IMR-90 (cell line): ENCODE measurements at places on chromosomes 6 and 20. TPM values are rescaled to one million over a fixed set of nuclear protein-coding genes. Genes with fewer than 3 reads are reported as not detected.

RSPO3 gene
- not detected in 2 replicates for polyA plus RNA-seq

MDC1 gene
- 12.1 and 12.4 TPM in 2 replicates for polyA plus RNA-seq

PPP1R3G gene
- polyA plus RNA-seq = 0.09 and 0.10 TPM in 2 replicates

CDH26 gene
- not detected in 2 replicates for polyA plus RNA-seq

HSPA12B gene
- not detected in 2 replicates for polyA plus RNA-seq

JPH2 gene
- polyA plus RNA-seq = 0.44 TPM in 2 replicates

TRAPPC3L gene
- polyA plus RNA-seq = 0.03 TPM in 1 of 2 replicates, not detected in the other

WFDC12 gene
- polyA plus RNA-seq = not detected in 2 replicates

ZNF391 gene
- polyA plus RNA-seq = 0.20 and 0.22 TPM in 2 replicates

SLC22A1 gene
- 0.09 and 0.10 TPM in 2 replicates for polyA plus RNA-seq

SLC35A1 gene
- 10.0 and 12.4 TPM in 2 replicates for polyA plus RNA-seq

LBP gene
- polyA plus RNA-seq = not detected in 2 replicates

TCP11 gene
- polyA plus RNA-seq = 0.30 and 0.34 TPM in 2 replicates

ZSCAN31 gene
- polyA plus RNA-seq = 1.2 and 1.4 TPM in 2 replicates

- DNase-seq = no peak
These were observed 62.1 kb upstream of the RBM24 start for GRCh38 chr6:17219098-17219497.

DNA sequence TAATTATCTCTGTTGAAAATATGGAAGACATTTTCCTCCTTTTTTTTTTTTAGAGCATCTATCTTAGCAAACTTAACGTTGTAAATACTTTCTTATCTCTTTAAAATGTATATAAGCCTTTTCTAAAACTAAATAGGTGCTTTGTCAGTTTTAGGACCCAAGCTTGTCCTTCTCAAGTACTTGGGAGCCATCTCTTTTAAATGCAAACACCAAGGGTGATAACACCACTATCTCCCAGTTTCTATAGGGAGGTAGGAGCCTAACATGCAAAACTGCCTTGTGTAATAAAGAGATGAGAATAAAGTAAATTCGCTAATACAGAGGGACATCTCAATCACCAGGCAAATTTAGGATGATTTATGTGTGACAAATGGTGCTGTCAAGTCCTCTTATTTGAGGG, 157.0 kb upstream of the FAM83B start:
- DNase-seq = no peak

DNA sequence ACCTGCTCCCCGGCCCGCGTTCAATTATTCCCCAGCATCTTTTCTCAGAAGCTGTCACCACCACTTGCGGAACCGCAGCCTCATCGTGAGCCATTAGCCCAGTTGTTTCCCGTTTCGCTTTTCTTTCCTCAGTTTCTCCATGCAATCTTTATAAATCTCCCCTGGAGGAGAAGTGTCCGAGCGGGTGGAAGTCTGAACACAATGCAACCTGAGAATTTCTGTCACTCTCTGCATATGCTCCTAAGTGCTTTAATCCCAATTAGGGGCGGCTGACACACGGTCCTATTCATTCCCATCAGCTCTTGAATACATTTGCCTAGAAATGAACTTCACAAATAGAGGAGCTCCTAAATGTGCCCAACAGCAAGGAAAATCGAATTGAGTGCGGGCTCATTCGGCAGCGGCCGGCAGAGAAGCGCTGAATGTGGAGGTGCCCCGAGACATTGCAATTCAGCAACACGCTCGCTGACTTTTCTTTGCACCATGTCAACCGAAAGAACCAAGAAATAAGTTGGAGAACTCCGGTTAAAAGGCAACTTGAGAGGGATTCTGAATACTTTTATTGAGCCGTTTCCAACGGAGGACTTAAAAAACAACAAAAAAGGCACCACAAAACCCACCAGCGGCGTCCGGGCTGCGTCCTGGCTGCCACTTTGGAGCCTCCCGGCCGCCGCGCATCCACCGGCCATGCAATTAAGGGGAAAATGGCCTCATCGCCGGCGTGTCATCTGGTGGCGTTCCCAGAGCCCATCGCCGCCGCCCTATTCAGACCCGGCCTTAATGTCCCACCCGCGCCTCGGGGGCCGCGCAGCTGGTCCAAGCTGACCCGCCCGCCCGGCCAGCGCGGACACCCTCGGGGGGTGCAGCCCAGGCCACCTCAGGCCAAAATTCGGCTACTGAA, 3.9 kb upstream of the PRDM13 start:
- no peak for DNase-seq

- DNase-seq = no peak
These were observed 38.2 kb downstream of the ELMO2 start for GRCh38 chr20:46367967-46368901.

- DNase-seq = peak; percentile 17
These were observed 7.7 kb upstream of the C20orf203 start for GRCh38 chr20:32681175-32682084.

DNA sequence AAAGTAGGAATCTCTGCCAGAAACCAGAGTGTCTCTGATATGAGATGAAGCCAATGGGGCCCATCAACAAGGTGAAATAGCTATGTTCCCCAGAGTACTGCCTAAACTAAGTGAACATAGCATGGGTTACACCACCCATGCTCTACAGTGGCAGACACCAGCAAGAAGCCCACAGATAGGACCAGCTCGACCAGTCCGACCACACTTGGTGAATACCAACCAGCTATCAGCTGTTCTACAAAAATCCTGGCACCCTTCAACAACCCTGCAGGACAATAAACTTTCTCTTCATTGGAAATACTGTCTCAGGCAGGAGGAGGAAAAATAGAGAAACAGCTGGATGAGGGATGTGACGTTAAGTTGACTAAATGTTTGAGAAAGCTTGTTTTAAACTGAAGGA, 311.4 kb downstream of the EPM2A start:
- DNase-seq = no peak

DNA sequence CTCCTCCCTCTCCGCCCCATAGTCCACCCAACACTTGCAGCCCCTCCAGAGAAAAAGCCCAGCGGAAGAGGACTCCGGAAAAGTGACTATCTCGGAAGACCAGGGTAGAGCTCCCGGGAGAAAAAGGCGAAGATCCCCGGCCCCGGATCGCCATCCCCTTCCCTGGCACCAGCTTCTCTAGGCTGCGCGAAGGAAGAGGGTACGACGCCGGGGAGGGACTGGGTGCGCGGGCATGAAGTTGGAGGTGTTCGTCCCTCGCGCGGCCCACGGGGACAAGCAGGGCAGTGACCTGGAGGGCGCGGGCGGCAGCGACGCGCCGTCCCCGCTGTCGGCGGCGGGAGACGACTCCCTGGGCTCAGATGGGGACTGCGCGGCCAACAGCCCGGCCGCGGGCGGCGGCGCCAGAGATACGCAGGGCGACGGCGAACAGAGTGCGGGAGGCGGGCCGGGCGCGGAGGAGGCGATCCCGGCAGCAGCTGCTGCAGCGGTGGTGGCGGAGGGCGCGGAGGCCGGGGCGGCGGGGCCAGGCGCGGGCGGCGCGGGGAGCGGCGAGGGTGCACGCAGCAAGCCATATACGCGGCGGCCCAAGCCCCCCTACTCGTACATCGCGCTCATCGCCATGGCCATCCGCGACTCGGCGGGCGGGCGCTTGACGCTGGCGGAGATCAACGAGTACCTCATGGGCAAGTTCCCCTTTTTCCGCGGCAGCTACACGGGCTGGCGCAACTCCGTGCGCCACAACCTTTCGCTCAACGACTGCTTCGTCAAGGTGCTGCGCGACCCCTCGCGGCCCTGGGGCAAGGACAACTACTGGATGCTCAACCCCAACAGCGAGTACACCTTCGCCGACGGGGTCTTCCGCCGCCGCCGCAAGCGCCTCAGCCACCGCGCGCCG, 822 bp downstream of the FOXQ1 start:
- no peak for DNase-seq

DNA sequence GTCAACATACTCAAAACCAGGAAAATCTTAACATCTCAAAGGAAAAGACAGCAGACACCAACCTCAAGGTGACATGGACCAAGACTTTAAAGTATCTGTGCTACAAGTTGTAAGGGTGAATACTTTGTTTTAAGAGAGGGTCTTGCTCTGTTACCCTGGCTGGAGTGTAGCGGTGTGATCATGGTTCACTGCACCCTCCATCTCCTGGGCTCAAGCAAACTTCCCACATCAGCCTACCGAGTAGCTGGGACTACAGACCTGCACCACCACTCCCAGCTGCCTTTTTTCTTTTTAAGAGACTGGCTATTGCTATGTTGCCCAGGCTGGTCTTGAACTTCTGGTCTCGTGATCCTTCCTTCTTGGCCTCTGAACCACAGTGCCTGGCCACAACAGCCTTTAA, 9.7 kb downstream of the AMD1 start:
- DNase-seq = no peak

- DNase-seq = no peak
These were observed 349.8 kb downstream of the PRKN start for GRCh38 chr6:162377735-162378134.

DNA sequence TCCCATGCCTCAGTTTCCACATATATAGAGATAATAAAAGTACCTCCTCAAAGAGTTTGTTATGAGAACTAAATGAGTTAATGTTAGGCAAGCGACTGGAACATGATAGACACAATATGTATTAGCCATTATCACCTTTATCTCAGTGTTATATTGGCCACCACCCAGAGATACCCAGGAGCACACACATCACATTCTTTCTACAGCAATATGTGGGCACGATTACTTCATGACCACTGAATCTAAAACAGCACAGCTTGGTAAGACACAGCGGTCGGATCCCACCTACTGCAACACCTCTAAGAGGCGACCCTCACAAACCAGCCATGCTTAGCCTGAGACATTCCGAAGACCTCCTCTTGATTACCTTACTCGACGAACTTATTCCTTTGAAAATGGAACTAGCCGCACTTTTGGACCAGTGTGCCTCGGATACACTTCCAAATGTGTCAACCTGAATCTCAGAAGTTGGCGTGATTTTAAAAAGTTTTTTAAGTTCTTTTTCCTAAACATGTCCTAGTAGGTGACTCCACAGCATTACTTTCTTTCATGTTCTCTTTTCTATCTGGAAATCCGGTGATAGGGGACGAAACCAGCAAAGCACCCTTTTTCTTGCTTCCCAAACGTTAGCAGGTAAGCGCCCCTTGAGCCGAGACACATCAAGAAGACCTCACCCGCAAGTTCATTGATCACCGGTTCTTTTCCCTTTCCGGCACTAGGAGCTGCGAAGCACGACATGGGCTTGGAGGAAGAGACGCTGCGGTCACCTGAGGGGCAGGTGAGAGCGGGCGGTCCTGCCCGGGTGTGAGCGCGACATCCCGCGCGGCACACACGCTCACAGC, 923 bp downstream of the GMDS start:
- no peak for DNase-seq

DNA sequence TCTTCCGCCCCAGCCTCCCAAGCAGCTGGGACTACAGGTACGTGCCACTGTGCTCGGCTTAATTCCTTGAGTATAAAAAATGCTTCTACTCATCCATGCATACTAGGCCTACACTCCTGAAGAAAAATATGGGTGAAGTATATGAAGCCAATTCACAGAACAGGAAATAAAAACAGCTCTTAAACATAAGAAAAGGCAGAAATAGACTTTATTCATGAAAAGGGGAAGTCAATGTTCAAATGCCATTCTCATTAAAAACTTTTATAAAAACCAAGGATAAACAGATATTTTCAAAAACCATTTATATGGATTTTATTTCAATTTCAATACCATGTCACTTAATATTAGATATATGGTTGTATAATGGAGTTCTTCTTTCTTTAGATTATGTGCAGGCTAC, 18.3 kb downstream of the SERPINB9 start:
- no peak for DNase-seq

- no peak for DNase-seq
These were observed 448.3 kb upstream of the HSF2 start for GRCh38 chr6:121951123-121951522.

- DNase-seq = no peak
These were observed 87.7 kb upstream of the FAM184A start for GRCh38 chr6:119166024-119166784.

DNA sequence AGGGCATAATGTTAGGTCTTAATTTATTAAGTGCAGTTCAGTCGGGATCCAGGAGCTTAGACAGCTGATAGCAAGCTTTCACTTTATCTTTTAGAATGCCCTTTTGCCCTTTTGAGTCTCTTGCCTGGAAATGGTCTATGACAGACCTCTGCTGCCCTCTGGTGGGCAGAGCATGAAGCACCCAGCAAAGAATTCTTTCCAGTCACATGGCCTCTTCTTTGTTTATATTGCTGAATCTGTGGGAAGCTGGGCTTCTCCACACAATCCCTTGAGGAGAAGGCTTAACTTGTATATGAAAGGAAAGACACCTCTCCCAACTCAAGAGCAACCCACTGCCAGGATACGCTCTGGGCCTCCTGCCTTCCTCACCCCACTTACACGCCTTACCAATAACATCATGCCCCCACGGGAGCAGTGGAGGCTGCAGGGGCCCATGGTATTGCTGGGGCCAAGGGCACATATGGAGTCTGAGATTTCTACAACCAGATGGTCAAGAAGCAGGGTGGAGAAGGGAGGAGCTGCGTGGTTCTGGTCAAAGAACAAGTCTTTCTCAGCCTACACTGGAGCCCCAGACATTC, 20.4 kb downstream of the WFDC3 start:
- DNase-seq = peak; percentile 80

- DNase-seq = no peak
These were observed 19.9 kb downstream of the GZF1 start for GRCh38 chr20:23381876-23382275.

DNA sequence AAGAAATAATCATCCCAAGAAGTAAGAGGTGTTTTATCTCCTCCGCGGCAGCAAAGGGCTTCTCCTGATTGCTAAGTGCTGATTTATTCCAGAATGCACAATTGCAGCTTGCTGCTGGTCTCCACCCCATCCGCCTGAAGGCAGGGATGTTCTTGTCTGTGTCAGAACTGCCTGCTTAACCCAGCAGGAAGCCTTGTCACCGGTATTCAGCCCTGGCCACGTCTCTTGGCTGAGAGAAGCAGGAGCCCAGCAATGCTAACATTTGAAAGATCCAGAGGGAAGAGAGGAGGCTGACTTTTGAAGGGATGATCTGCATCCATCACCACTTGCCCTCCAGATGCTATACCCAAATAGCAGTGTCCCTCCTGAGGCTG, 4.2 kb downstream of the SCML4 start:
- DNase-seq = peak; percentile 1

DNA sequence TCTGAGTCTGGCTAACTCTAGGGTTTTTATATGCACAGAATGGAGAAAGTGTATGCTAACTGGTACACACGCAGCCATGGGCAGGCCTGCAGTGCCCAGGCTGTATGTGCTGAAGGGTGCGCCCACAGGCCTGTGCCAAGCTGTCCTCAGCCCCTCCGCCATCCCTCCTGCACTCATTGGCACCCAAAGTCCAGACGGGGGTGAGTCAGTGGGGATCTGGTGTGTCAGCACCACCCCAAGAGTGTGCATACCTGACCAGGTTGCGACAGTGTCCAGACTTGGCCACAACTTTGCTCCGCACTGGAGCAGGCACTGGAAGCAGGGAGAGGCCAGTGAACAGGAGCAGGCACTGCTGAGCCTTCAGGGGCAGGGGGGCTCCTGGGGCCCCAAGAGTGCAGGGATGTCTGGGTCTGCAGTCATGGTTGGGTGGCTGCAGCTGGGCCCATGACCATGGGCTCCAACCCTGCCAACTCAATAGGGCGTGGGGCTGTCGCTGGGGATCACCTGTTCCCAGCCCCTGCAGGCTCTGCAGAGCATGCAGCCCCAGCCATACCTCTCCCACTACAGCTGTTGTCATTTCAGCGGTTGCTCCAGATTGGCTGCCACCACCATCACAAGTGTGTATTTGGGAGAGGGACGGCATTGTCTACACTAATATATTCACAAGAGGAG, 717.8 kb downstream of the EPHA7 start:
- DNase-seq = no peak
